ENCODE measurements at places on chromosomes 5 and 9.
A peak's percentile ranks its signal among the peaks of the same experiment; 100 is the strongest.

- peak; percentile 53 for DNase-seq
Measured at GRCh38 chr9:133558191-133559126, 24.0 kb downstream of the ADAMTSL2 start.

DNA sequence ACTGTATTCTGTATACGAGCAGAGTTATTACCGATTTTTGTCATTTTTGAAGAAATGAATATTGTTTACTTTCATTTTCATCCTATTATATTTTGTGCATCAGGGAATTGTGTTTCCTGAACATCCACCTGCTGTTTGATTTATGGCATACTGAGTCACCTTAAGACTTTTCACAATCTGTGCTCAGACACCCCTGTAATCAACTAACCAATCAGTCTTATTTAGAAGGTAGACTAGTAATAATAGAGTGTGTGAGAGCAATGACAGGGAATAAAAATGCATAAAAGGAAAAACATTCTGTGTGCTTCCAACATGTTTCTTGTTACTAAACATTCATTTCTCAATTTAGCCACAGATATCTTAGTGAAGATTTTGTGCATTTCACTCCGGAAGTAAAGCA is 1413.6 kb upstream of the ACO1 start:
- no peak for DNase-seq

DNA sequence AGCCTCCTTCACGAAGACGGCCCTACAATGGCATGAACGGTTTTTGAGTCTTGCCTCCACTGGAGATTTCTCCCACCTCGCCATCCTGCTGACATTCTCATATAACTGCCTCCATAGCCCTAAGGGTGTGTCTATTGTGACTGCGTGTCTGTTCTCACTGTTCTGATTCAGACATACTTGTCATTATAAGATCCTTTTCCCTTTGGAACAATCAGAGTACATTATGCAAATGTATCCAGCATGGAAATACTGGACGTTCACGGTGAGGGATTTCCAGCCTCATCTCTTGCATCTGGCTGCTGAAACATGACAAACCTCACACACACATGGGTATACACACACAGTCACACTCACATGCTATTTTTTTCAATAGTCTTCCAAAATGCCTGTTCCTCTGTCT is 402.1 kb downstream of the DIRAS2 start:
- DNase-seq: no peak

GRCh38 chr9:89011683-89012082 is 20.4 kb downstream of the S1PR3 start:
- DNase-seq: no peak

GRCh38 chr9:93020771-93021670 is 37.5 kb upstream of the SUSD3 start:
- DNase-seq: peak; percentile 49

GRCh38 chr9:79060766-79061165 is 511.0 kb upstream of the TLE4 start:
- no peak for DNase-seq

DNA sequence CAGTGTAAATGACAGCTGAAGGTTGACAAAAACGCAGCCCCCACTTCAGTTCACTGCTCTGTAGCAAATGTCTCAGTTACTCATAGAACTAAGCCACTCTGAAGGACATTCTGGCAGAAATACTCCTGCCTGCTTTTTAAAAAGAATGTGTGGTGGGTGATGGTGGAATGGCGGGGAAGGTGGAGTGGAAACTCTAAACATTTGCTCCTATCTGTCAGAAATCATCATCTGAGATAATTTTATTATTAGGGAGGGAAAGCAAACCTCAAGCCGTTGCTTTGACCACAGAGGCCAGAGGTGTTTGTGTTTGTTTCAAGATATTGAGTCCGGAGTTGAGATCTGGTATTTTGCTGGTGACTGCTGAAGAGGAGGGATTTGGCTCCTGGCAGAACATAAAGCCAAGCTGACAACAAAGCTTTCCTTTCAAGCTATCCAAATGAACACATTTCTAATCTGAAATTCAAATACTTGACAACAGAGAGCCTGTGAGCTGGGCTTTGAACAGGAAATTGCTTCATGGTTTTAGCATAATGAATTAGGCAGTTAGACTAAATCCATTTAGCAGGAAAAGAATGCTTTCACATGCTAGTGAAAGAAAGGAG is 362.7 kb downstream of the CSNK1G3 start:
- no peak for DNase-seq

DNA sequence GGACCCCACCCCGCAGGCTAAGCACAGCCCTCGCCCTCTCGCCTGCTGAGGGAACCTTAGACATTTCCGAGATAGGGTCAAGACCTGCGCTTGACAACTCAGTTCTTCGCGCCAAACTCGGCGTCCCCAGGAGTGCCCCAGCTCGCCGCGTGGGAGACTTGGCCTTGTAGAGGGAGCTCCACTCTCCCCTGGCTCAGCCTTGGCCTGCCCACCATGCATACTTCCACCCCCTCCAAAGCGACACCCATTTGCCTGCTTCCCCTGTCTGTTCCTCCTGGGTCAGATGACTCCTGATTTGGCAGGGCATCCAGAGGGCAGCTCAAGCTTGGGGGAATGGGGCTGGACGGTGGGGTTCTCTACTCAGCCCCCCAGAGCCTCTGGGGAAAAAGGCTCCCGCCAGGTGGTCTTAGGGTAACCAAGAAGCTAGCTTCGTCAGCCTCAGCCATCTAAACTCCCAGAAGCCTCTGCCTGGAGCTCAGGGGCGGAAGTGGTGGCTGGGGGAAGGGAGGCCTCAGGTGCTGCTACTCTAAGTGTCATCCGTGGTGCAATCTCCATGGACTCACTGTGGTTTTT is 560 bp downstream of the DOCK2 start:
- peak; percentile 76 for DNase-seq

GRCh38 chr5:27474047-27474309 is 435.6 kb upstream of the CDH9 start:
- no peak for DNase-seq
